Upper lobe of right lung (tissue), 1 donor: ENCODE measurements at places on chromosomes 12 and 14. TPM values are rescaled to one million over a fixed set of nuclear protein-coding genes. Genes with fewer than 3 reads are reported as not detected.

- no peak for DNase-seq
Observed at GRCh38 chr12:53161119-53161911, 19.2 kb upstream of the ZNF740 start.

GRCh38 chr14:54572316-54572715 lies 5.4 kb downstream of the SAMD4A start:
- no peak for DNase-seq

DNA sequence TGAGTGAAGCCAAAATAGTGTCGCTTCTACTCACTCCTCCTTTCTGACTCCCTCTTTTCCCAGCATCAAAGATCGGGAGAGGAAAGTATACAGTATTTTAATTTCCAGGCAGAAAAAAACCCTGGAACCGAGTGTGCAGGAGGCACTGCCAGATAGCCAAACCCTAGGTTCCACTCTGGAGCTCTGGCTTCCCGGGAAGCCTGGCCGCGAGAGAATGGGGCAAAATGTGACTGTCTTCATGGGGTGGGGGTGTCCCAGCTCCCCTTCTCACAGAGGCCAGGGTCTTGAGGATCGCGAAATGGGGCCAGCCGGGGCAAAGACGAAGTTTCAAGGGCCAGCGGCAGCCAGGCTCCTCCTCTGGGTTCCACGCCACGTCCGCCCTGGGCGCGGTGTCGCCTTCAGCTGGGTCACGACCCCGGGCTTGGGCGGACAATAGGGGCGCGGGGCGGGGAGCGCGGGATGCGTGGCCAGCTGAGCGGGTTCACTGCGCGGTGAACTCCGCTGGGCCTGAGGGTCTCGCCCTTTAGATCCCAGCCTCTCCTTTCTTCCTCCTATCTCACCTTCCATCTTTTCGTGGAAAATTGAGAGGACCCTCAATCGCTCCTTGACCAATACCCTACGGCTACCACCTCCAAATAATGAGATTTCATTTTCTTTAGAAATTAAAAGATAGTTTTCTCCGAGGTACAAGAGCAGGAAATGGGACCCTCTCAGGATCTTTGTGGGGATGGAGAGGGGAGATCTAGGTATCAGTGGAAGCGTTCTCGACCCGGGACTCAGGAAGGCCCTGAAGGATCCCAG lies 6.7 kb downstream of the HOXC4 start:
- DNase-seq: no peak

GRCh38 chr12:11986165-11986564 lies 84.6 kb upstream of the BCL2L14 start:
- no peak for DNase-seq

DNA sequence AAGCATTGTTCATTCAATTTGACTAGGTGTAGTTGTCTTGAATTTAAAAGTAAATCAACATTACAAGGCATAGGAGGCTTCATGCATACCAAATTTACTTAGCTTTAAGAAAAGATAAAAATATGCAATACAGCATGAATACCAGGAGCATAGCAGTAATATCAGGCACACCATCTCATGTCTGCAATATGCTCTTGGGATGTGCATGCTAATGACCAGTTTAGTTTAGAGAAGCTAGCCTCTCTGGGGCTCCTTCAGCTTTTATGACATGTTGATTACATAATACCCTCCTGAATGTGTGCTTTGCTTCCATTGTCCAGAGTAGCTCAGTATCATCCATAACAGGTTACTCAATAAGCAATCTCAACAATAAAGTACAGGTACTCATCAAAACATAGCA lies 497.2 kb downstream of the FLRT2 start:
- DNase-seq: no peak

GRCh38 chr14:78329371-78329770 lies 159.2 kb downstream of the NRXN3 start:
- no peak for DNase-seq

DNA sequence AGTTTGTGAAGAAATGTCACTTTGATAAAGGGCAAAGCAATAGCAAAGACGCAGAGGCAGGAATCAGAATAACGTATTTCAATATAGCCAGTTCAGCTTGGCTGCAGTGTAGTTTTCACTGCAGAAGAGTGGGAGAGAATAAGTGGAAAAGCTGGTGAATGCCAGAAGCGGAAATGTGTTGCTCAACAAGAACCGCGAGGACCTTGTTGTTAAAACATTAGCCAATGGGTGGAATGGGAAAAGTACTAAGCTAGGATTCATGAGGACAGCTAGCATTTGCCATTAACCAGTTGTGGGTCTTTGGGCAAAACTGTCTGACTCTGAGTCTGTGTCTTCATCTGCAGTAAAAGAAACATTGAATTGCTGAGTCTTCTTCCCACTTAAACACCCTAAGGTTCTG lies 292.9 kb upstream of the GRIP1 start:
- DNase-seq: no peak

DNA sequence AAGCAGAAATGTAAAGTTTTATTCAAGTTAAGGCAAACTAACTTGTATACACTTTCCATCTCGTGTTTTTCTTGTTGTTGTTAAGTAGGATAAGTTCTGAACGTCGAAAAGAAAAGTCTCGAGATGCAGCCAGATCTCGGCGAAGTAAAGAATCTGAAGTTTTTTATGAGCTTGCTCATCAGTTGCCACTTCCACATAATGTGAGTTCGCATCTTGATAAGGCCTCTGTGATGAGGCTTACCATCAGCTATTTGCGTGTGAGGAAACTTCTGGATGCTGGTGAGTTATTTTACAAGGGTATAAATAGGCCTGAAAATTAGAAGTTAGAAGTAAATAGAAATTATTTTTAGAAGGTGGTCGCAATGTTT lies 25.0 kb downstream of the HIF1A start:
- no peak for DNase-seq

- no peak for DNase-seq
Observed at GRCh38 chr12:107447336-107447735, 238.3 kb upstream of the PWP1 start.

RASSF8 gene
- 85.7 TPM for total RNA-seq

KRT79 gene
- 5.4 TPM for total RNA-seq

MANSC4 gene
- not detected for total RNA-seq

IAPP gene
- total RNA-seq: not detected

AHNAK2 gene
- total RNA-seq: 13.7 TPM

OR9K2 gene
- not detected for total RNA-seq

OAS2 gene
- total RNA-seq: 57.7 TPM
